ENCODE measurements at places on chromosomes 5 and 9. TPM values are rescaled to one million over a fixed set of nuclear protein-coding genes. Genes with fewer than 3 reads are reported as not detected.

TAS2R1 gene
- not detected for total RNA-seq

DNA sequence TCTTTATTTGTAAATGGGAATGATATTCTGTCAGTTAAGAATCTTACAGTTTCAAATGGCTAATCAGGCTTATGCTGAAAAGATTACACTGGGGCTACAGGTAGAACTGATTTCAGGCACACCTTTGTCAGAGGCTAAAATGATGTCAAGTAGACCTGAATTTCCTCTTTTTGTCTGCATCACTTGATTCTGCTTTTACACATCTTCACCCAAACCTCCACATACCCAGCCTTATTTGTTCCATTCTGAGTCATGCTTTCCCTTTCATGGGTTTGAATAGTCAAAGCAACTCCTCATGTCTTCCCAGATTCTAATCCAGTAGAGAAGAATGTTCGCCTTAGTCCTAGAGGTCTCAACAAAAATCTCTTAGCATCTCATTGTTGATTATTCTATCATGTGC, 156.4 kb downstream of the CWC27 start:
- no peak overlapping the region for H3K27ac ChIP-seq
- no peaks in the 10 kb centered on the region for H3K27me3 ChIP-seq
- 0 out of 2 replicates have a peak, but pooled peaks cover 6% of the 10 kb centered on the region for H3K36me3 ChIP-seq

PCDHGA12 gene
- total RNA-seq = 10.9 TPM

GRCh38 chr5:143376911-143377813, 26.3 kb downstream of the NR3C1 start:
- peak; percentile 59 for DNase-seq
- H3K4me1 ChIP-seq = peaks cover 71% of the 10 kb centered on the region
- 0 out of 2 replicates have a peak, but pooled peaks cover 4% of the 10 kb centered on the region for H3K36me3 ChIP-seq

DNA sequence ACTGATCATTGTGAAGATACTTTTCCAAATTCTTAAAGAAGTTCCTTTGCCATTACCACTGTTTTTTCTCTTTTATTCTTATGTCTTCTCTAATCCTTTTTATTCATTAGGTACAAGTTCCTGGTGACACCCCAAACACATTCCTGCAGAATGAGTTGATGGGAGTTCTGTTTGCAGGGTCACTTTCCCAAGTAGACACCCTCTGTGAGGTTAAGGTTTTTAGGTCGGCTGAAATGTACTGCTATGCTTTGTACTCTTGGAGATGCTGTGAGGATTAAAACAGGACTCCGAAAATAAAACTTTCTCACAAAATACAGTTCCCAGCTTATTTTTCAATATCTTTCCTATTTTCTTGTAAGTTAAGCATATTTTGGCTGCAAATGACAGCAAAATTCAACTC, 143.3 kb upstream of the TLE4 start:
- no peak for DNase-seq
- no peak overlapping the region for H3K27ac ChIP-seq
- H3K36me3 ChIP-seq = no peaks in the 10 kb centered on the region
- H3K4me1 ChIP-seq = no peaks in the 10 kb centered on the region
- no peak overlapping the region for H3K4me3 ChIP-seq

DNA sequence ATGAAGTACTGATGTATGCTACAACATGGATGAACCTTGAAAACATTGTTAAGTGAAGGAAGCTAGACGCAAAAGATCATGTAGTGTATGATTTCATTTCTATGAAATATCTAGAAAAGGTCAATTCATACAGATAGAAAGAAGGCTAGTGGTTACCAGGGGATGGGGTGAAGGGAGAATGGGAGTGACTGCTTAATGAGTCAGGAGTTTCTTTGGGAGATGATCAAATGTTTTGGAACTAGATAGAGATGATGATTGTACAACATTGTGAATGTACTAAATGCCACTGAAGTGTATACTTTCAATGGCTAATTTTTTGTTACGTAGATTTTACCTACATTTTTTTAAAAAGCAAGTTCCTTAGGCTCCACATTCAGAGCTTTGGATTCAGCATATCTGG, 14.9 kb upstream of the DELE1 start:
- peaks cover 20% of the 10 kb centered on the region for H3K4me1 ChIP-seq
- peak; percentile 82 for DNase-seq
- H3K27me3 ChIP-seq = no peaks in the 10 kb centered on the region

Measured in GM23248 (cell line).